ENCODE measurements at places on chromosomes 4 and X.

GRCh38 chr4:48669086-48669485 lies 111.0 kb downstream of the FRYL start:
- no peak for DNase-seq

- no peak for DNase-seq
Measured at GRCh38 chrX:16212436-16212835, 45.2 kb downstream of the MAGEB17 start.

DNA sequence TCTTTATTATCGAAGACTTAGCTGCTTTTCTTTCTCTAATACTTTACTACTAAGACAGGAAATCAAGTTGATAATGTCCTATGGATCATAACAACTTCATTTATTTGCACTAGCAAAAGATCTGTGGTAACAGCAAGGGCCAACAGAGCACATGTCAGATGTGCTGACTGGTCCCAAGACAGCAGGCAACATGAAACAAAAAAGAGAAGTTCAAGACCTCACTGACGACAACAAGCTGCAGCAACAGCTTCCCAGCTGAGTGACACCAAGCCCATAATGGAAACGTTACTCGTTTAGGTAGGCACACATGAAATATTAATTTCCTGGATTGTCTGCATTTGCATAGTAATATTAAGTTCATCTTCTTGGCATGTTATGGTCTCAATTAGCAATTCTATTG lies 126.9 kb downstream of the UNC5C start:
- no peak for DNase-seq

DNA sequence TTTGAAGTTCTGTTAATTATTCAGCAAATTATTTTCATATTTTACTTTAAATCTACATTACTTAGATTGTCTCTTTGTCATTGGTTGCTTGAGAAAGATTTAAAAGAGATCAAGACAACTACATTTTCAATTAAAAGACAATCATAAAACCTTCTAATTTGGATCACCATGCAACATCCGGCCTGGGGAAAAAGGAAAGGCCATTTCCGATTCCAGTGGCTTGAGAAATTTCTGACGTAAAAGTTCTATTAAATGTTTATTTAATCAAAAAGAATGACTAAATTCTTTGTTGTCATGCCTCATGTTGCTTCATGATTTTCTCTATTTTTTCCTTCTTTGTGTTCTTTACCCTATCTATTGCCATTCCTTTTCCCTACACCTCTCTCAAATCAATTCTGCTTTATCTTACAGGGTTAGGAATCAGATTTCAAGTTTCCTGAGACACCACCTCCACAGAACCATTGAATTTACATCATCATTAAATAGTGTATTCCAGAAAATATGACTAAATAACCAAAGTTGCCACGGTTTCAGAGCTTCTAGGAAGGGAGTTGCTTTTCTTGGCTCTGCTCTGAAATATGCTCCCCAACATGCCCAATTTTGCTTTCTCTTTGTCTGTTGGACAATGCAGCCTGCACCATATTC lies 124.6 kb upstream of the ACSL4 start:
- DNase-seq = no peak

DNA sequence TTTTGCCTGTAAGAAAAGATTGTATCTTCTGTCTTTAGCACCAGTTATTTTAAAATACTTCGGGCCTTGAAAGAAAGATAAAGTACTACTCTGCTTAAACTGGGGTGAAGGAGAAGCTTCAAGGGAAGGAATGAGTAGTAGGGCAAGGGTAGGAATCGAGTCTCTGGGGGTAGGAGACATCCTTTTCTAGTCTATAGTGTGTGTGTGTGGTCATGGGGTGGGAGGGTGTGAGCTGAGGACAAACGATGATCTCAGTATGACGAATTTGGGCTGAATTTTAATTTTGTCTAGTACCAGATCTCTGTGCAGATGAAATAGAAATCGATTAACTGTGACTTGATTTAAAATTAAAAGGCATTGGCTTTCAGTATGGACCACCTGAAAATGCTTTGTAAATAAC lies 3.3 kb upstream of the MYOZ2 start:
- no peak for DNase-seq

DNA sequence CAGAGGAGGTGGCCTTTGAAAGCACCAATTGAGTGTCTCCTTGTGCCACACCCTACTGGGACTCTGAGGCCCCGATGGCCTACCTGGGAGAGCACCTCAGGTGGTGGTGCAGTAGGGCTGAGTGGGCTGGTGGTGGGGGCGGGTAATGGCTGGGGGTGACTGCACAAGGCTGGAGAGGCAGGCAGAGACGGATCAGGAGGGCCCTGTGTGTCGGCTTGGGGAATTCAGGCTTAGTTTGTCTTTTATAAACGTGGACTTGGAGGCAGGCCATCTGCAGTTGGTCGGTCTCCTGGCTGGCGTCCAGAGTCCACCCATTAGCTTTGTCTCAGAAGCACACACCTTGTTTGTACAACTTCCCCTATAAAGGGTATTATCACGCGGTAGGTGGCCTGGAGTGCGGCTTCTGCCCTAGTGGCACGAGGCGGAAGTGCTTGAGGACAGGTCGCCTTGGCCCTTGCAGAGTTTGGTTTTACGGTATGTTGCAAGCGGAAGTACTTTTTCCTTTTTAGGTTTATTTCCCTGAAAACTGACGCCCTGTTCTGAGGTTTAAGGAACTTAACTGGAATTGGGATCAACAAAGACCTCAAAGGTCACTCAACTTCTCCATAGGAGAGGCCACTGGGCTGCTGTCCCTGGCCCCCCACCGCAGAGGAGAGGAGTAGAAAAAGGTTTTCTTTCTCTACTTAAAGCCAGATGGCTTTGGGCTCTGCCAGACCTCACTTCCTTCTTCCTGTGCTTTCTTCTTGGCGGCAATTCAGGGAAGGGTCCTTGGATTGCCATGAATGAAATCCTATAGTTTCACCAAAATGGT lies 8.0 kb downstream of the TBC1D14 start:
- DNase-seq = no peak

DNA sequence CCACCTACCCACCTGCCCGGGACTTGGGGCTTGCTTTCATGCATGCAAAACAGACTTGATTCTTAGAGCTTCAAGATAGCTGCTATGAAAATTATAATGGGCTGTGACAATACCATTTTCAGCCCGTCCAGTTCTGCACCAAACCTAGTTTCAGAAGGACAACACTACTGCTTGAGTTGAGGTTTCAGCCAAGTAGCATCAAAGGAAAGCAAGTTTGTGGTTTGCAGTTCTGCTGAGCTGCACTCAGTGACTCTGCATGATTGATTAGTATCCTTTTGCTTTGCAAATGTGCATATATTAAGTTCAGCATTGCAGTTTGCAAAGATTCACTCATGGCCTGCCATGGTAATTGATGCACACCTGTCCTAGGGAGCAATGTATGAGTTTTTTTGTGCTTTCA lies 442.7 kb downstream of the RPA4 start:
- no peak for DNase-seq

GRCh38 chr4:183111452-183111885 lies 12.4 kb downstream of the WWC2 start:
- no peak for DNase-seq

DNA sequence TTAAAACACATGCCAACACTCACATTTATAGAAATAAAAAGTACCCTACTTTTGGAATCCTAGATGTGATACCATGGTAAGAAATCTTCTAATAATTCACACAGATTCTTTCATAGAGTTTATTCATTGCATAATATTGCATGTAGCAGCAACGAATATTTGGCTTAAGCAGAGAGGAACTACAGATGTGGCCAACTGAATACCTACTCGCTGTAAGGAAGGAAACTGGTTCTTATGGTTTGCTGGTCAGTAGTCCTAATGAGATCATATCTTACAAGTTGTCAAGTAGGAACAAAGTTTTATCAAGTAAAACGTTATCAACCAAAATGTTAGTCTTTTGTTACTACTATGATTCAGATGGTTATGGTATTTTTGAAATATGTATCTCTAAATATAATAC lies 996.1 kb downstream of the PDHA2 start:
- no peak for DNase-seq

- no peak for DNase-seq
Measured at GRCh38 chr4:186746581-186746980, 22.9 kb upstream of the FAT1 start.

DNA sequence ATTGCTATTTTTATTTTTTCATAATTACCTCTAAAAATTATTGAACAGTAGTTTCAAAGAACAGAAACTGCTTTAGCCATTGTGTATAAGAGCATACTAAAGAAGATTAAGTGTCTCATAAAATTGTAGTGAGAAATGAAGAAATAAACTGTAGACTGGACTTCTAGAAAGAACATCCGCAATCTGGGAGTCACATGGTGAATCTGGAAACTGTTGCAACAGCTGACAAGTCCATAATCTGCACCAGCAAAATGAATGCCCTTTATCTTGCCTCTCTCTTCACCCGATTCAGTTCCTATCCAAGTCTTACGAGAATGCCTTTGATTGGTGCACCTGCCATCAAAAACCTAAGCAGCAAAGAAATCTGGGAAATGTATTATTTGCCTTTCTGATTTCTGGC lies 312.9 kb downstream of the NAF1 start:
- no peak for DNase-seq

DNA sequence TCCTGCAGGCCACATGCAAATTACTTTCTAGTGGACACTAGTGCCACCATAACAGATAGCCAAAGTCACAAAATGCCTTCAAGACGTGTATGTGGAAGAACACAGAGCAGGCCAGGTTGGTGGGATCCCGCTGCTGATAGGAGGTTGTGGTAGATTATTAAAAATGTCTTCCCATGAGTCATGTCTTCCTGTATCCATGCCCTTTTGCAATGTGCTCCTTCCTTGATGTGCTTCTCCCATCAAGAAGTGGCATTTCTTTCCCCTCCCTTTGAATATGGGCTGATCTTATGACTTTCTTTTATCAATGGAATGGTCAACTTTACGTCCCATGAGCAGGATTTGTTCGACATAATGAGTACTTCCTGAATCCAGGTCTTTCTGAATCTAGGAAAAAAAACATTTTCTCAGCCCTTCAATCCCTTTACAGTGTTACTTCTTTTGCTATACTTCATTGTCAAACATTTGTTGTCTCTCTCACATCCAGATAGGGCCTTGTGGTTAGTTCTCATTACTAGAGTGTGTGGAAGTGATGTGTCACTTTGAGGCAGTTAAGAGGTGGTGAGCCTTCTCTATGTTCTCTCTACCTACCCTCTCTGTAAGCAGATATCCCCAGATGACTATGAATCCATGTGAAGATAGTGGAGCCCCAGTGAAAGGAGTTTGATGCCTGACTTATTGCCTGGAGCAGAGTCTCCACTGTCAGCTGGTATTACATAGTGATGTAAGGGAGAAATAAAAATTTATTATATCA lies 519.2 kb upstream of the DIPK2B start:
- DNase-seq = no peak

GRCh38 chr4:86910369-86910768 lies 18.1 kb upstream of the C4orf36 start:
- DNase-seq = no peak

DNA sequence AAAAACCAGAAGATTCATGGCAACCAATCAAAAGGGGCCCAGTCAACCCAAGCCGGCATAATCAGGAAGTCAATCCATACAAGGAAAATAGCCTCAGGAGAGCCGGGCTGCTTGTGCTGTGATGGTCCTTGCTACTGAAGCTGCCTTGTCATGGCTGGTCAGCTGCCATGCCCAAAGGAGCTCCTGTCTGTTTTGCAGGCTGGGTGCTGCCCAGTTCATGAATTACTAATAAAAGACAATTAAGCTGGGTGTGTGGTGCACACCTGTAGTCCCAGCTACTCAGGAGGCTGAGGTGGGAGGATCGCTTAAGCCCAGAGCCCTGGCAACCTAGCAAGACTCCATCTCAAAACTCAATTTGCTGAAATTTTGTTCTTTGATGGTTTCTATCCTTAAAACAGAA lies 16.0 kb upstream of the CTBP1 start:
- no peak for DNase-seq

DNA sequence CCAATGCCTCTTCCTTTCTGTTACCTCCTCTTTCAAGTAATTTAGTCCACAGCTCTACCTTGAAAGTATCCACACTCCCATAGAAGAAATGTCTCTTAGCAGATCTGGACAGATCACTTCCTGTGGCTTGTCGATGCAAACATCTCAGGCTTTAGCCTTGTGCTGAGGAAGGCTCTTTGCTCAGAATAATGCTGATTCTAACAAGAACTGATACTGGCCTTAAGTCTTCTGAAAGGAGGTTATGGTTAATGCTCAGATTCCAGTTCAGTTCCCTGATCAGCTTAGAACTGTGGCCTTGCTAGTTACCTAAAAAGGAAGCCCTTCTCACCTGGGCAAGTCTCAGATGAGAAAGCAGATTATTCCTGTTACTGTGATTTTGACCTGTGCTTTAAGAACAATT lies 230.1 kb upstream of the FAT4 start:
- DNase-seq = no peak

DNA sequence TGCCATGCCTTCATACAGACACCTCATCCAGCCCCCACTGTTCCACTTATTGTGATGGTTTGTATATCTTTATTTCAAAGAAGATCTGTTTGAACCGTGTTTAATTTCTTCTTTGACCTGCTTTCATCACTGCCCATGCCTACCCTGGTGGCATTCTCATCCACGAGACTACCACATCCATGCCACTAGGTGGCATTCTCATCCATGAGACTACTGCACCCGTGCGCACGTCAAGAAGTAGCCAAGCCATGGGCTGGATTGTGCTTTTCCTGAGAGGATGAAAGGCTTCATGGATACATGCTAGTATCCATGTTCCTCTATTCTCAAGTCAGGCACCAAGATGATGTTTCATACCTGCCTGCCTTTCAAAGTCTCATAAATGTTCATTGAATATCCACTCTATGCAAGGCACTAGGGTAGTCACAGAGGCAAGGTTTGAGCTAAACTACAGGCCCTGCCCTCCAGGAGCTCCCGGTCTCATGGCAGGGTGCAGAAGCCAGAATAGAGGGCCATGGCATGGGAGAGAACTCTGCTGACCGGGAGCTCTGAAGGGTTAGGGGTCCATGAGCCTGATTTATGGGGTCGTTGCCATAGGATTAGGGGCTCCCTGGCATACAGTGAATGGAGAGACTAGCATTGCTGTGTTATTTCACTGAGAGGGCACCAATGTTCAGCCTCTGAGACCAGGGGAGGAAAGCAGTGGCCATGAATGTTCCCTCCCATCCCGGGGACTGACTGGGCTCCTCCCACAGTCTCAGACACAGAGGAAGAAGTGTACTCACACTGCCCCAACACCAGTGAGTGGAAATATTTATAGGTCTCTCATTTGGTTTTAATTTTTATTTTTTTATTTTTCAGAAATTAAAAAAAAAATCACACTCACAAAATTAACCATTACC lies 24.8 kb upstream of the EOLA2 start:
- peak; percentile 6 for DNase-seq

DNA sequence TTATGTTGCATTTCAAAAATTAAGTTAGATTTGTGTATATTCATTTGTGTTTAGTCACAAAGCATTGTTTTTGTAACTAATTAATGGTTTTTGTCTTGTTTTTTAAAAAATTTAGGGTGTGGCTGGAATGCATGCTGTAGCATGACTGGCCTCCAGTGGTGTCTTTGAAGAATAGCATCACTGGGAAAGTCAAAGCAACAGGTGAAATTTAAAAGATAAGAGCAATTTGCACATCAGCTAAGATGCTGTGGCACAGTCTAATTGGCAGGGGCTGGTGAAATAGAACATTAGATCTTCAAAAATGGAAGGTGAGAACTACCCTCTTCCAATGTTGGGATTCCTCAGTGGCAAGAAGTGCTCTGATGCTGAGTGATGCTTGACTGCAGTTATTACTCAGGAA lies 45.3 kb downstream of the ANK2 start:
- DNase-seq = no peak

Data from stimulated activated CD4-positive, alpha-beta T cell treated with anti-CD3 and anti-CD28 coated beads, Interleukin-12 subunit alpha, Interleukin-12 subunit beta, amount 100 ng/mL, for 4 hours (primary cell).